ENCODE measurements at places on chromosomes 7 and 10.
A peak's percentile ranks its signal among the peaks of the same experiment; 100 is the strongest.

- no peak for DNase-seq
Observed at GRCh38 chr10:128130051-128130450, 3.8 kb upstream of the MKI67 start.

- DNase-seq = no peak
Observed at GRCh38 chr10:103843854-103844570, 11.4 kb downstream of the SH3PXD2A start.

DNA sequence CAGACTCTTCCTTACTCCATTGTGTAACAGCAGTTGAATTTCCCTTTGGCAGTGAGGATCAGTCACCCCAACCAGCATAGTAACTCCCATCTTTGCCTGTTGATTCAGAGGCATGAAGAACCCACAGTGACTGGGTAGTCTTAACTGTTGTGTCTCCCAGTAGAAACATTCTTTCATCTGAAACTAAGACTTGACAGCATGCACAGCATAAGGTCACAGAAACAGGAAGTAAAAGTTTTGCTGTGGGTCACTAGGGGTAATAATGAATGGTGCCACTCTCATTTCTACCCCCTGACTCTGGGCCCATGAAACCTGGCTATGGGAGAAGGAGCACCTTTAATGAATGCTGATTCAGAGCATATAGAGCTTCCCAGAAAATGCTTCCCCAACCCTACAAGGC is 8.3 kb upstream of the FRMPD2 start:
- DNase-seq = no peak

DNA sequence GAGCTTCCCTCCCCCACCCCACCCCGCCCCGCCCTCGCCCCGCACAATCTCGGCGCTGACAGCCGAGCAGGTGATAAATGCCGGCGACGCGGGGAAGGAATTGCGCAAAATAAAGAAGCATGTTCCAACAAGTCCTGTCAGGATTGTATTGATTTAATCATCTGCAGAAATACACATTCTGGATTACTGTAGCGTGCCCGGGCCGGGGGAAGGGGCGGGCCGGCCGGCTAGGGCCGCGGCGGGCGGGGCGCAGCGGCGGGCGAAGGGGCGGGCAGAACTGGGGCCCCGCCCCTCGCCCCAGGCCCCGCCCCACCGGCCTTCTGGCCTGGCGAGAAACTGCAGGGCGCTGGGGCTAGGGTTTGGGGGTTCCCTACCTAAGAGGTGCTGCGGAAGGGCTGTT is 88.9 kb upstream of the PAX2 start:
- DNase-seq = peak; percentile 72

DNA sequence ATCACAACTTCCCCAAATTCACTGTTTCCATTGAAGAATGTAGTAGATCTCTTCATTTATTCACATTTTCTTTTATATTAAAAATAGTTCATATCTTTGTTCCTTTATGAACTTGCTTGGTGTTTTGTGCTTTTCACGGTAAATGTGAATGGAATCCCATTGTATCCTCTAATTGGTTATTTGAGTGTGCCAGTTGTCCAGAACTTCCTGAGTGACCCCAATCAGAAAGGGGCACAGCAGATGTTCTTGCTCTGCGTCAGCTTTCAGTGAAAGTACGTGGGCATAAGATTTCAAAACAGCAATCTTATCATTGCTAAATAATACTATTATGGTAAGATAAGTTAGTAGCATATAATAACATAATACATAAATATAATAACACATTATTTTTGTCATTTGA is 47.0 kb downstream of the PTPRZ1 start:
- no peak for DNase-seq

- no peak for DNase-seq
Observed at GRCh38 chr10:88066319-88066718, 202.9 kb downstream of the PTEN start.

DNA sequence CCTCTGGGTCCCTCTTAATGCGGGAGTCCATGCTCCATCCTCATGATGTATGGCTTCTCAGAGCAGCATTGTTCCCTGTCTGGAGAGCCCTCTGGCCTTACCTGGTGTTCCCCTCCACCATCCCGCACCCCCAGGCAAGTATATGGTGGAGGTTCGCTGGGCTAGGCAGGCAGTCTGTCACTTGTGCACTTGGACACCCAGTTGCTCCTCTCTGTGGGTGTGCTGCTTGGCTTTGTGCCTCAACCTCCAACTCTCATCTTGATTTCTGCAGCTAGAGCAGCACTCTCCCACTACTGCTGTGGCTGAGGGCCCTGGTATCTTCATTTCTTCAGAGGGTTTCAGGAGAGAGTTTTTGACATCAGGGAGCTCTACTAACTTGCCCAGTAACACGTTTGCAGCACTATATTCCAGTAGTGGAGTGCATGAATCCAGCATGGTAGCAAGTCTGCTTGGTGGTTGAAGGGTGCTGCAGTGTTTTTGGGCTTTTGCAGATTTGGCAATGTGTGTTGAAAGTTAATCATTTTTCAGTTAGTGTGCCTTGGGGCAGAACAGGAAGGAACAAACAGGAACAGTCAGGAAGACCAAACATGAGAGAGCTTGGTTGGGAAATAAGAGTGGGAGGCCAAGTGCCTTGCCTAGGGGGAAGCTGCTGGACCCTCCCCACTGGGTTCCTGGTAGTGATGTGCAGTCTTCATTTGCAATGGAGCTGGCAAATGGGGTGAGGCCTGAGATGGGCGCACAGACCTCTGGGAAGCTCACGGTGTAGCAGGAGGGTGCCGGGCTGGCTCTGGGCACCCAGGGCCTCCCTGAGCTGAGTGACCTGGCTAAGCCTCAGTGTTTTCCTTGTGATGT is 37.4 kb downstream of the TSPAN14 start:
- no peak for DNase-seq

DNA sequence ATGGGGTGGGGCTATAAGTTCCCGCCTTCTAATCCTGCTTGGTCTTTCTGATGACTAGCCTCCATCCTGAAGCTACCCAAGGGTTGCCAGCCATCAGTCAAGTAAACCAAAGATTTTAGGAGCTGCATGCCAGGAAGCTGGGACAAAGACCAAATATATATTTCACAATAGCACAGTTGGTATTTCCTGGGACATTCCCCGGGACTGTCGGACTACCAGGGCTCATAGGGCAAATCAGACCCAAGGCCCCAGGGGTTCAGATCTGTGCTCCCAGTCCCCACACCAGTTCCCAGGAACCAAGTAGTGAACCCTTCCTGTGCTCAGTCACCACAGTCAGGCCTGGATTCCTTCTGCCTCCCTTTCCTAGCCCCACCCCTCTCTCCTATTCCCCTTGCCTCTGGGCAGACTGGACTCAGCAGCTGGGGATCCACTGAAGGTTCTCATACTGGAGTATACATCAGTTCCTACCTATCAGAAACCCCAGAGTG is 5.7 kb upstream of the CXCL12 start:
- no peak for DNase-seq

- no peak for DNase-seq
Observed at GRCh38 chr7:70529914-70530585, 601.9 kb upstream of the GALNT17 start.

Measured in neural progenitor cell (in vitro differentiated cells).